Psoas muscle (tissue), 8 donors: ENCODE measurements at places on chromosomes 5 and 9. TPM values are rescaled to one million over a fixed set of nuclear protein-coding genes. Genes with fewer than 3 reads are reported as not detected.
A peak's percentile ranks its signal among the peaks of the same experiment; 100 is the strongest.

- DNase-seq: no peak
Observed at GRCh38 chr9:110785166-110785565, 116.6 kb downstream of the MUSK start.

DNA sequence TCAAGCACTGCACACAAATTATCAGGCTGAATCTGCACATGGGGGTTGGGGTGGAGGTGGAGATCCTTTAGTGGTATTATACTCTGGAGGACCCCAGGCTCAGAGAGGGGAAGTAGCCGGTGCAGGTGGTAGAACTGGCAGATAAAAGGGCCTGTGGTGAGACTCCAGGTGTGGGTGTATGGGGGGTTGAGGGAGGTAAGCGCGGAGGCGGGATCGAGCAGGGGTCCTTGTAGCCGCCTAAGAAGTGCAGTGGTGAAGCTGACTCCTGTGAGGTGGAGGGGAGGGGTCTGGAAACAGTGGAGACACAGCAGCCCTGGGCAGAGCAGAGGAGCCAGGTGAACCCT lies 841 bp downstream of the ACSL6 start:
- peak; percentile 30 for DNase-seq

- DNase-seq: no peak
Observed at GRCh38 chr5:149156435-149157083, 15.3 kb downstream of the ABLIM3 start.

- no peak for DNase-seq
Observed at GRCh38 chr5:59260200-59260599, 633.3 kb downstream of the PDE4D start.

- DNase-seq: no peak
Observed at GRCh38 chr5:5711112-5711511, 288.6 kb downstream of the ICE1 start.

- no peak for DNase-seq
Observed at GRCh38 chr9:128203707-128204551, 750 bp downstream of the DNM1 start.

GRCh38 chr5:10581867-10582511 lies 18.1 kb downstream of the ANKRD33B start:
- DNase-seq: no peak

DNA sequence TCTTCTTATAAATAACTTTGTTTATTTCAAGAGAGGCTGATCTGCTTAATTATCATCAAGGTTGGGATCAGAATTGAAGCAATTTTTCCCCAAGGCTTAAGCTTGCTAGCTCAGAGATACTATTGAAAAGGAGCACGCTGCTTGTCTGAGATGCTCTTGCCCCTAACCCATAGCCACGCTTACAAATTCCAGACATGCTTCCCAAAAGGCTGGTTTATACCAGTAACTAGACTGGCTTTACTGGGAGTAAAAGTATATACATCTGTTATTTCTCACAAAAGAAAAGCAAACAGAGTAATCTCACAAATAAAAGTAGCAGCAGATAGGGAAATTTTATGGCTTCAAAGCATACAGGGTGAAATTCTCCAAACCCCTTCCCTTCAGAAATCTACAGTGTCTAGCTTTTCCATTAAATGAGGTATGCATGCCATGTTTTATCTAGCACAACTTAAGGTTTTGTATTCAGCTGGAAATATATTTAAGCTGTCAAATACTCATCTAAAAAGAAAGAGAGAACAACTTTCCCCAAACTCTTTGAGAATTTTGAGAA lies 163.2 kb upstream of the TRPC7 start:
- no peak for DNase-seq

GRCh38 chr5:31656806-31657205 lies 17.9 kb downstream of the PDZD2 start:
- no peak for DNase-seq

DNA sequence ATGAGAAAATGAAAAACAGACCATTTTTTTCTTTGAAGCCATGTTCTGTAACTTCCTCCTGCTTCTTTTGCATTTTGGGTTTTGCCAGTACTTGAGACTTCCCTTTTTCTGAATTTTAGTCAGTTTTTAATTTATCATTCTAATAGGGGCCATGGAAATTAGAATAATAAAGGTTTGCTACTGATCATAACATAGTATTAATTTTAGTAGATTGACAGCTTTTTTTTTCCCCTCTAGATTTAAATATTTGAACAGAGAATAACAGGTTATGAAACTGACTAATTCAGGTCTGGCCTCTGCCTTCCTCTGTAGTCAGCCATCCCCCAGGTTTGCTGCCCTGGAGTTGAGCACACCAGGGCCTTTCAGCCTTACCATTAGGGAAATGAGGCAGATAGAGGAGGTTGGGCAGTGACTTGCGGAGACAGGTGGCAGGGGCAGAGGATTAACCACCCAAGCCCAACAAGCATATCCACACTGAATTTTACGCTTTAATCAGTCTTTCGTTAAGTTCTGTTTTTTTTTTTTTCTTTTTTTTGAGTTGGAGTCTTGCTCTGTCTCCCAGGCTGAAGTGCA lies 80.1 kb upstream of the TNFAIP8 start:
- no peak for DNase-seq

GRCh38 chr9:17509701-17510100 lies 69.2 kb upstream of the SH3GL2 start:
- DNase-seq: no peak

DNA sequence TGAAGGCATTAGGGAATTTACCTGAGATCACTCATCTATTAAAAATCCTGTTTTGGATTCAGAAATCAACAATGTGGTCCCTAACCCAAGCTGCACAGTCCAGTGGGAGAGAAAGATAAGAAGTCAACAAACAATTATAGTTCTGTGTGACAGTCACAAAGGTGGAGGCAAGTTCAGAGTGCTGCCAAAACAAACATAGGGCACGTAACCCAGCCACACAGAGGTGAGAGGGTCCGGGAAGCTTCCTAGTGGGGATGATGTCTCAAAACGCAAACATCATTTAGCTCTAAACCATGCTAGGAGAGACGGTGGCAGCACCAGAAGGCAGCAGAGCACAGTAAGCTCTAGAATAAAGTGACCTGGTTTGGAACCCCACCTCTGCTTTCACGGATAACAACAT lies 158.9 kb downstream of the MAPKAP1 start:
- no peak for DNase-seq

GRCh38 chr9:110048403-110048975 lies 159.5 kb downstream of the C9orf152 start:
- DNase-seq: peak; percentile 76

DNA sequence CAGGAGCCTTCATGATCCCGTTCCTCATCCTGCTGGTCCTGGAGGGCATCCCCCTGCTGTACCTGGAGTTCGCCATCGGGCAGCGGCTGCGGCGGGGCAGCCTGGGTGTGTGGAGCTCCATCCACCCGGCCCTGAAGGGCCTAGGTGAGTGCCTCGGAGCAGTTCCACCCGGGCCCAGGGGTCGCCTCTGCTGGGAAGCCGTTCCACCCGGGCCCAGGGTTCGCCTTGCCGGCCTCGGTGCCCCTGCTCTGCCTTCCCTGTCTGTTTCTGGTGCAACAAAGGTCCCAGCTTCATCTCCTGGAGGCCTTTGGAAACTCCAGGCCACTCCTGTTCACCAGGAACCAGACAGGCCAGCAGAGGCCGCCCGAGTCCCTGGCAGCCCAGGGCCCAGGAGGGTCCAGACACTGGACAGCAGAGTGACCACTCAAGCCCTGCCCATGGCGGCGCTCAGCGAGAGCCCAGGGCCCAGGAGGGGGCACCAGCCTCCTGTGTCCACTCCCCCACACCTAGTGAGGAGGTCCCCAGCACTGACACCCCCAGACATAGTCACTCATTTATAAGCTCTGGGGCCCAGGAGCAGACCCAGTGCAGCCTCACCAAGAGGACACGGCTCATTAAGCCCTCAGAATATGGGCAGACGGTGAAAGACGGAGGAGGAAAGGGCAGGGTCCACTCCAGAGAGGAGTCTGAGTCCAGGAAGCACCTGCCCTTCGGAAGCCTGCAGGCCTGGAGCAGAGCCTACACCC lies 7.5 kb downstream of the SLC6A19 start:
- peak; percentile 48 for DNase-seq

DNA sequence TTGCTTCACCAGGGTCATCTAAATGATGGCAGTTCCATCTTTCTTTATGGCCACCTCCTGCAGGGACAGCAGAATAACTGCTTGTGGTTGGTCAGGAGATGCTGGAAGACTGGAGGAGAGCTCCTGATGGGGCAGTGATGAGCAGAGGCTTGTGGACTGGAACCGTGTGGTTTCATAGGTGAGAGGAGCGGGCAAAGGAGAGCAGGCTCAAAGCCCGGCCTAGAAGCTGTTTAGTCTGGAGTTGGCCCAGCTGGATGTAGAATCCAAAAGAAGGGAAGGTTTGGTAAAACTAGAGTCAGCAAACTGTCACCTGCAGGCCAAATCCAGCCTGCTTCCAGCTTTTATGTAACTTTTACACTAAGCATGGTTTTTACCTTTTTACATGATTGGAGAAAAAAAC lies 32.9 kb upstream of the TLE1 start:
- no peak for DNase-seq

DNA sequence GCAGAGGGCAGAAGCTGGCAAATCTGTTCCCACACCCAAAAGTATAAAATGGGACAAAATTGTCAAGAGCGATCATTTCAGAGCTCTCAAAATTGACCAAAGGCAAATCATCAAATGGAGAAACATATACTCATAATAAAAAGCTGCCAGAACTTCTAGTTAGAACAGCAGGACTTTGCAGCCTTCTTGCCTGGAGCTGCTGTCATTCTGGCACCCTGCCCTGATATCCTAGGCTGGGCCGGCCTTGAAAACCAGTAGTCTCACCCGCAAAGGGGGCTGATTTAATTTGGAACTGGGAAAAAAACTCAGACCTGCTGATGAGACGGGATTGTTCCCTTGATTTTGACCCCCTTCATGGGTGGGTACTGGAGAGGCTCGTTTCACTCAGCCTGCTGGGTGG lies 18.5 kb downstream of the OR2V1 start:
- no peak for DNase-seq

Gene BASP1
- 1.9 TPM for total RNA-seq

Gene PITX1
- total RNA-seq: 84.0 TPM

Gene SPINK4
- total RNA-seq: not detected

Gene GMCL2
- total RNA-seq: not detected

Gene NTRK2
- 1.1 TPM for total RNA-seq

Gene ADRB2
- total RNA-seq: 11.1 TPM

Gene TRPM3
- total RNA-seq: not detected

Gene CCNB1
- 2.0 TPM for total RNA-seq

Gene PCDH12
- total RNA-seq: 2.7 TPM

Gene KLHL3
- 4.3 TPM for total RNA-seq
